Type B pancreatic cell (in vitro differentiated cells): ENCODE measurements at places on chromosomes 3 and 15. TPM values are rescaled to one million over a fixed set of nuclear protein-coding genes. Genes with fewer than 3 reads are reported as not detected.

The PLAAT1 gene
- total RNA-seq, result 2.6 and 3.0 TPM in 2 replicates

The LRRC34 gene
- 2.7 and 4.0 TPM in 2 replicates for total RNA-seq

- H3K27ac ChIP-seq, result no peak overlapping the region
- no peaks in the 10 kb centered on the region for H3K36me3 ChIP-seq
Observed at GRCh38 chr3:81666502-81667121, 94.8 kb downstream of the GBE1 start.

- peaks cover 11% of the 10 kb centered on the region for H3K4me1 ChIP-seq
- H3K36me3 ChIP-seq, result no peaks in the 10 kb centered on the region
- H3K27ac ChIP-seq, result no peak overlapping the region
- H3K27me3 ChIP-seq, result no peaks in the 10 kb centered on the region
- no peak overlapping the region for H3K4me3 ChIP-seq
- DNase-seq, result no peak
Observed at GRCh38 chr3:132350814-132351213, 33.6 kb downstream of the ACP3 start.

DNA sequence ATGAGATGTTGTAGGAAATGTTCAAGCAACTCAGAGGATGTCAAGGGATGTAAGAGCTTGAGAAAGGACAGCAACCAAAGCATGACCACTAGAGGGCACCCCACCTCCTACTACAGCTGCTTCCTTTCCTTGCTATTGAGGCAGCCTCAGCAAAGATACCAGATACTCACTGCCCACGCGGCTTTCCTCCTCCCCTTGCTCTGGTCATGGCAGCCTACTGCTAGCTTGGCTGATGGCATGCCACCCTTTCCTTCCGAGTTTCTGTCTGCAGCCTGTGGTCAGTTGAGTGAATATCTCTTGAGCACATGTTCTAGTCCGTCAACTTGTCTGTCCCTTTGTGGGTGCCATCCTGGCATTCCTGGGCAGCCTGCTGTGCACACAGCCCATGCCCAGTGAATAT lies 4.4 kb upstream of the CXCR6 start:
- peaks cover 16% of the 10 kb centered on the region for H3K36me3 ChIP-seq
- peaks cover 7% of the 10 kb centered on the region for H3K4me1 ChIP-seq
- no peak overlapping the region for H3K27ac ChIP-seq
- no peaks in the 10 kb centered on the region for H3K27me3 ChIP-seq
- DNase-seq, result no peak

- no peak overlapping the region for H3K27ac ChIP-seq
- no peak for DNase-seq
- peaks cover 11% of the 10 kb centered on the region for H3K4me1 ChIP-seq
- peaks cover 20% of the 10 kb centered on the region for H3K36me3 ChIP-seq
Observed at GRCh38 chr3:49533786-49534519, 20.3 kb upstream of the BSN start.

DNA sequence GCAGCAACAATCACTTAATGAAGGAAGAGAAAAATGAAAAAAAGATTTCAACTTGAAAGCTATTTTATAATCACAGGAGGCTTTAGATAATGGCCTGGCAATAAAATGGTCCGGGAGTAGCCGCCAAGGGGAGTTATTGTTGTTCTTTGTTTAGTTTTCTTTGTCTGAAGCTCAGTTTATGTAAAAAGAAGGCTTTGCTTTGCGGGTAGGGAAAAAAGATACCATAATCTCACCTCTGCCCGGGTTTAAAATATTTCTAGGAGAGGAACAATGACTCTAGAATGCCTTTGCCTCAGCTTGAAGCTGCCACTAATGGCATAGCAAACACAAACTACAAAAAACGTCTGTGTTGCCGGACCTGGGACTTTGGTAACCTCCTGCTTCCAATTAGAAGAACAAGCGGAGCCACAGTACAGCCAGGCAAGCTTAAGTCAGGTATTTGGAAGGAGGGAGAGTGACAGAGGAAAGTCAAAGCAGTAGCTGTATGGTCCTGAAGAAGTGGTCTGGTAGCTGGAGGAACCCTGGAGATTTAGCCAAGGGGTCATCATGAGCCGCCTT lies 764.5 kb downstream of the TUSC7 start:
- H3K4me3 ChIP-seq, result no peak overlapping the region
- no peaks in the 10 kb centered on the region for H3K27me3 ChIP-seq
- no peak overlapping the region for H3K27ac ChIP-seq
- H3K4me1 ChIP-seq, result peaks cover 12% of the 10 kb centered on the region
- no peaks in the 10 kb centered on the region for H3K36me3 ChIP-seq

DNA sequence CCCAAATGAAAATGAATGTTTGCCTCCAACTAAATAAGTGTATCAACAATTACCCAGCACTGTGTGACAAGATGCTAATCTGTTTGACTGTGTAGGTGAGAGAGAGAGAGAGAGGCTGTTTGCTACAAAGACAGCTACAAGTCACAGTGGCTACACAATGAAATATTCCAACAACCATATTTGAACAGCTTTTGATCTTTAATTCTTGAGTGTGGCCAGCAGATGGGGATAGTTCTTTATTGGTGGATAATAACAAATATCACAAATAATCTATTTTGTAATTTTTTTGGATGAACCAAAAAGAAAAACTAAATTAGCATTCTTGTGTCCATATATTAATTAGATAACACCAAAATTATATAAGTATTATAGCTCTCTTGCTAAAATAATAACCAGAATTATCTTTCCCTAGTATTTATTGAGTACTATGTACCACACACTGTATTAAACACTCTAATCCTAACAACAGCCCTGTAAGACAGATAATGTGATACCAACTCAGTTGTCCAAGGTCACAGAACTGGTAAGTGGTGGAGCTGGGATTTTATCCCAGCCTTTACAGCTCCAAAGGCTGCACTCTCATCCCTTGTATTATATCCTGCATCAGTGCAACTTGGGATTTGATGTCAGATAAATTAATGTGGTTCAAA lies 61.9 kb upstream of the C3orf80 start:
- DNase-seq, result no peak
- H3K27me3 ChIP-seq, result peaks cover 7% of the 10 kb centered on the region
- H3K4me3 ChIP-seq, result no peak overlapping the region
- H3K27ac ChIP-seq, result no peak overlapping the region

GRCh38 chr3:71037775-71038174 lies 545.8 kb downstream of the FOXP1 start:
- peak overlapping the region; percentile 12 for H3K27ac ChIP-seq
- H3K4me1 ChIP-seq, result peaks cover 40% of the 10 kb centered on the region
- peaks cover 58% of the 10 kb centered on the region for H3K36me3 ChIP-seq
- no peak for DNase-seq
- H3K27me3 ChIP-seq, result no peaks in the 10 kb centered on the region
- no peak overlapping the region for H3K4me3 ChIP-seq

DNA sequence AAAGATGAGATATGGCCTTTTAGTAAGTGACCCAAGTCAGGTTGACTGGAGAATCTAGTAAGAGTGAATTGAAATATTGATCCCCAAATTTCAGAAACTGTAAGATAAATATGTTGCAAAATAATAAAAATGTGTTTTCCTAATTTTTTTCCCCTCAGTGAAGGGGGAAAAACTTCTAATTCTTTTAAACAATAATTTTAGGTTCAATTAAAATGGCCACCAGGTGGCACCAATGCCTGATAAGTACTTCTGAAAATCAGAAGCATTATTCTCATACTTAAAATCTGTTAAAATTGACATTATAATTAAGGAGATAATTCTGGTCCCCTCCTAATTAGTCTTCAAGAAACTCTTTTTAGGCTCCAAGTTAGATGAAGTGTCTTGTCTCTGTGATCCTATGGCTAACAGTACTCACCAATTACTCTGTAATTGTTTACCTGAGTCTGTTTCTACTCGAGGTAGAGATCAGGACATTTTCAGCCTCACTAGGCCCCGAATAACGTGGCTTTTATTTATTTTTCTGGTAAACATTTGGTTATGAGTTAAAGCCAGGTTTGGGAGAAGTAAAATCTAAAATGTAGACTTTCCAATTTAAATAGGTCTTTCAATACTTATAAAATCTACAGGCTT lies 52.6 kb downstream of the NMD3 start:
- H3K36me3 ChIP-seq, result peaks cover 15% of the 10 kb centered on the region
- no peak for DNase-seq
- no peaks in the 10 kb centered on the region for H3K27me3 ChIP-seq
- H3K4me1 ChIP-seq, result peaks cover 5% of the 10 kb centered on the region
- H3K4me3 ChIP-seq, result no peak overlapping the region

DNA sequence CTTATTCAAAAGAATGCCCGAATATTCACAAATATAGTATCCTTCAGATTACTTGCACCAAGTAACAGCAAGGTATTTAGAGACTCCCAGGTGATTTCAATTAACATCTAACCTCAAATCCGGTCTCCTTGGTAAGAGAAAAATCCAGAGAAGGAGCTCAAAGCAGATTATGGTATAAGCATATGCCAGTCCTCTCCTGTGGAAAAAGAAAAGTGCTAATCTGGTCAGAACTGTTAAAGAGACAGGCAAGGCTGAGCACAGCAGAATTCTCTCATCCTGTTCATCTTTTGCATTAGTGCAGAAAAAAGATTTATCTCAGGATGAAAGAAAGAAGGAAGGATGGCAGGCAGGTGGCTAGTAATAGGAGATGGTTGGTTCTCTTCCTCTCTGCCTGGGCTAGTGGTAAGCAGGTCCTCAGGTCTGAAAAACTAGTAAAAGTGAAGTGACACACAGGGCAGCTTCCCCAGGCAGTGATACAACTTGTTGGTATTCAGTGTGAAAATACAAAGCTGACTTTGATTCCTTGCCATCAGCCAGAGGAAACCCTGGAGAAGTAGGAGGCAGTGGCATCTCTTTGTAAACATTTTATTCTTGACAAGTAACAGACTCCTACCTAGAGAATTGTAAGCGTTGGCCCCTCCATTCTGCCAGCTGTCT lies 14.2 kb downstream of the ATXN7 start:
- H3K4me3 ChIP-seq, result no peak overlapping the region
- no peak overlapping the region for H3K27ac ChIP-seq
- H3K36me3 ChIP-seq, result peaks cover 4% of the 10 kb centered on the region
- H3K27me3 ChIP-seq, result no peaks in the 10 kb centered on the region
